ENCODE measurements at places on chromosomes 1 and 21.

DNA sequence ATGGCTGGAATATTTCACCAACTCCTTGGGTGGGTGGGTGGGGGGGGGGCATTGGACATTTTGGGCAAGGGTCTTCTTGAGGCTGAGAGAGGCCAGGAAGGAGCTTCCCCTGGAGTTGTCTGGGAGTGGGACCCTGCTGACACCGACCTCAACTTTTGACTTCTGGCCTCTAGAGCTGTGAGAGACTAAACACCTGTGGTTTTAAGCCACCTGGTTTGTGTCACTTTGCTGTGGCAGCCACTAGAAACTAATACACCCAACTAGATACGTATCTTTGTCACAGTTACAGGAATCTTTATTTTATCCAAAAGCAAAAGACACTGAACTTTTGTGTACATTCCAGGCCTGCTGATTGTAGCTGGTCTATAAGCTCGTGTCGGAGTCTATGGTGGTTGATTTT lies 9.9 kb upstream of the RIPK4 start:
- DNase-seq, result no peak

DNA sequence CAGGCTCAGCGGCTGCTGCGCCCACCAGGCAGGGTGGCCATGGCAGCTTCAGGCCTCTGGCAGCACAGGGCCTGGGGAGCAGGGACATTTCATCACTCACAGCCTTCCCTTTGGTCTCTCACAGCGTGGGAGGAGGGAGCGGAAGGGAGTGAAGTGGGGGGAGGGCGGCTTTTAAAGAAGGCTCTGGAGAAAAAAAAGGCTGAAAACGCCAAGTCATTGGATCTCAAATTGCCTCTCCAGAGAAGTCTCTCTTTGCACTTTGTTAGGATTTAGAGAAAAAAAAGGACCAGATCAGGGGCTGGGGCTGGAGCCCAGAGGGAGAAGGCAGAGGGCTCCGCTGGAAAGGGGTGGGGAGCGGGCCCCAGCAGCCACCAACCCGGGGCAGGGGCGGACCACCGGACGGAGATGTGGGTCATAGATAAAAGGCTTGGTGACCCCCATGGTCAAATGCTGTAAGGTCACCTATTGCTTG lies 209.9 kb downstream of the GRIK3 start:
- peak; percentile 78 for DNase-seq

DNA sequence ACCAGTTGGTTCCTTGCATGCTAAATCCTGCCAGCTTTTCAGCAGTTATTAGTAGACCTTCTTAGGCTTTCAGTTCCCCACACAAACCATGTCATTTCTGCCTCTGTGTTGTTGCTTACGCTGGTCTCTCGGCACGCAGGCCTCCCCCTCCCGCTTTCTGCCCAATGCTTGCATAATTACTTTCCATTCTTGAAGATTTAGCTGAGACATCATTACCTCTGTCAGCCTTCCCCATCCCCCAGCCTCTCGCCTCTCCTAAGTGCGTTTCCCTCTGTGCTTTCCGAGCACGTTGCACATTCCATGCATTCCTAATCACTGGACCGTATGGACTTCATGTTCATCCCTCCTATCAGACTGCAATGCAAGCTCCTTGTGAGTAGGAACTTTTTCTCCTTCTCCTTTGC lies 26.8 kb downstream of the TSHB start:
- no peak for DNase-seq

DNA sequence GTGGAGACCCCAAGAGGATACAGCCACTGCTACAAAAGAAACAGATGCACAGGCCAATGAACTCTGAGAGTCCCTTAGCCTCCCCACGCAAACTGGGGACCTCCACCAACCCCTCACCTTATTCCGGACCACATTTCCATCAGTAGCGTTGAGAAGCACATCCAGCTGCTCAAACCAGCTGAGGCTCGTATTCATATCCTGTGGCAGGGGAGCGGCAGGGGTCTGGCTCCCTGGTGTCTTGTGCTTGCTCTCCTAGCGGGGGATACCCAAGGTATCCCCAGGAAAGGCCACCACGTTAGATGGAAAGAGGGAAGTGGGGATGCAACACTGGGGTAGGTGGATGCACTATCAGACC lies 481 bp downstream of the CCDC163 start:
- DNase-seq, result no peak

DNA sequence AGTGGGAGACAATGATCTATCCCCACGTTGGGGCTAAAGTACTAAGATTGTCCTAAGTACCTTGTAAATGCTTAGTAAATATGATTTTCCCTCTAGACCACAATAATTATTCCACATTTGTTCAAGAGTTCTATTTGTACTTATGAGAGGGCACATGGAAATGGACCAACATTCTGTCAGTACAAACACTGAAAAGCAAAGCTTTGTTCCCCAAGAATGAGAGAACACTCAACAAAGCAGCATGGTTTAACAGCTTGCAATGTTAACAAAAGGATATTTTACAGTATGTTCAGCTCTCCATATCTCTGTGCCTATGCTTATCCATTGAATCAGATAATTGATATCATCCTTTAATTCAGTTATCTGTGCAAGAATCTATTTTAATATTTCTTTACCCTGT lies 35.4 kb downstream of the RBM11 start:
- DNase-seq, result no peak

- no peak for DNase-seq
These were observed 61.8 kb upstream of the CLDN14 start for GRCh38 chr21:36541721-36542139.
